Islet precursor cell (in vitro differentiated cells): ENCODE measurements at places on chromosomes 5 and 9.

DNA sequence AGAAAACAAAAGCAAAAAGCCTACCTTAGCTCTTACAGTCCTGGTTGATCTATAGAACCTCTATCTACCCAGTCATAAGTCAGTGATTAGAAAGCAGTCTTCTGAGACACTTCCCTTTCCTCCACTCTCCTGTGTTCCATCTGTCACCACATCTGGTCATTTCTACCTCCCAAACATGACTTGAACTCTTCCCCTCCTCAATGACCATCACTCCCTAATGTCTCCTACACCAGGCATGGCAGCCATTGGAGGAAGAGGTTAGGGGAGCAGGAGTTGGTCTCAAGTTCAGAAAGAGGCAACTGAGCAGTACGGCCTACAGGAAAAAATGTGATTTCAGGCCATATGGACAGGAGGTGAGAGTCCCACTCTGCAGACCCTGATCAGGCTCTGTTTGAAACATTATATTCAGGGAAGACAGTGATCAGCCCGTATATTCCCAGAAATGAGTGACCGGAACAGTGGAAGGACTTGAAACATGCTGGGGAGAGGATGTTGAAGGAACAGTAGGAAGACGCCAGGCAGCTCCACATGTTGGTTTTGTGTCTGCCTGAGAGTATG is 12.0 kb downstream of the ABLIM3 start:
- no peak for DNase-seq

- peak; percentile 77 for DNase-seq
Observed at GRCh38 chr9:35553670-35554543, 51.2 kb upstream of the TESK1 start.

GRCh38 chr5:55680353-55680752 is 31.8 kb downstream of the SLC38A9 start:
- DNase-seq: no peak

DNA sequence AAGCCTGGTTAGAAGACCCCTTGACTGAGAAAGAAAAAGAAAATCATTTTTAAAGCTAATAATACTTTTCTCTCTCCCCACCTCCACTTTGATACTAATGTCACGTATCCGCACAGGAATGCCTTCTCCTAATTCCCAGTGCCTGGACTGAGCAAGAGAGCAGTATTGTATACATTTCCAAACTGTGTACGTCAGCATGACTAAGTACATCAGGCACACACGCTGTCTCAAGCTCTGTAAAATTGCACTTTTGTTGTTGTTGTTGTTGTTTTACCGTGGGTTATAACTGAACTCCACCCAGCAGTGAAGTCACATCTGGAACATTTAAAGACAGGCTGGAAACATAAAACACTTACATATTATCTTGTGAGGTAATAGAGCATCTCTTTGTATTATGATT is 407.6 kb downstream of the DNAH5 start:
- DNase-seq: no peak

DNA sequence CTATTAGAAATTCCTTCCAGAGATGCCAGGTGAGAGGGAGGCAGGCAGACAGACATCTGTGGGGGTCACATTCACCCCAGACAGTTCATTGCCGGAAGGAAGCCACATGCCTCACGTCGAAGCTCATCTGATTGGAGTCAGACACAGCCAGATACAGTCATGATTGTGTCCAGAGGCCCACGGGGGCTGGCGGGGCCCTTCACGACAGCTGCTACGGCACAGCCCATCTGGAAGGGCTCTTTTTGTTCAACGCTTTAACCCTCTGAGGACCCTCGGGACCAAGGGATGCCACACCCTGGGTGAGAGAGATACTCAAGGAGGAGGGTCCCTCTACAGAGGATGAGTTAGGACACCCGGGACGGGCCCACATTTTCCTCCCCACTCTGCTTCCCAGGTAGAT is 31.9 kb upstream of the GABRP start:
- peak; percentile 71 for DNase-seq
